Esophagus mucosa (tissue), 1 donor: ENCODE measurements at places on chromosomes 2 and 18.
A peak's percentile ranks its signal among the peaks of the same experiment; 100 is the strongest.

- ATAC-seq, result no peak
These were observed 37.4 kb downstream of the NCK2 start for GRCh38 chr2:105782123-105782522.

GRCh38 chr2:96345438-96345837 lies 9.9 kb downstream of the NCAPH start:
- ATAC-seq, result no peak

GRCh38 chr2:100240386-100240785 lies 81.9 kb downstream of the LONRF2 start:
- no peak for ATAC-seq

- ATAC-seq, result peak; percentile 87
These were observed 13.0 kb upstream of the SLC9A2 start for GRCh38 chr2:102606353-102606752.

DNA sequence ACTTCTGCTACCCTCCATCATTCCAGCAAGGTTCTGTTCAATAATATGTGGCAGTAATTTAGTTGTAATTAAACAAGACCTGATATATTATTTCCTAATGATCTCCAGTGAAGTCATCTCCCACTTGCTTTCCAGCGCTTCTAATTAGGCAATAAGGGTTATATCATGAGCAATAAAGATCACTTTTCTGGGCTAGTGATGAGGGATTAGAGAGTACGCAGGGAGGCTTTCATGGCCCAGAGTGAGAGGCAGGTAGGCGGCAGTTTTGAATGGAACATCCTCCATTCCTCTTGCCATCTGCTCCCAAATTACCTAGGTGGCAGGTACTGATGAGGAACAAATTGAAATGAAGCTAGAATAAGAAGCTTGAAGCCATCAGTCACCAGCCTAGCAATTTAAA lies 358.1 kb upstream of the SYT4 start:
- no peak for ATAC-seq

DNA sequence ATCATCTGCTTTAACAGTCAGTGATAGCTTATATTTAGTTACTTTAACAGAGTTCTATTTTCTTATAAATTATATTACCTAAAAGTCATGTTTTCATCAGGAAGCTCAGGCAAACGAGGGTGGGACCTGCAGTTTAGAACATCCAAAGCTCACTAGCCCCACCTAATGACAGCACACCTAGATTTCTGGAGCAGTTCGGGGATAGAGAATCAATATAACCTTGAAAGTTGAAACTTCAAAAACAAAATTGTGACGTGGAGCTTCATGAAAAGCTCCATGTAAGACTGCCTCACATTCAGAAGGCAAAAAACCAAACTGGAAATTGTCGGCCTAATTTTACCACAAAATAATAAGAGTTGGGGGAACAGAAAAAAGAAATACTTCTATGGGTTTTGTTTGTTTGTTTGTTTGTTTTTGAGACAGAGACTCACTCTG lies 185.9 kb upstream of the CCDC150 start:
- no peak for ATAC-seq

- ATAC-seq, result no peak
These were observed 303.5 kb upstream of the FIGN start for GRCh38 chr2:164039270-164039669.
